RPMI7951 (cell line): ENCODE measurements at places on chromosomes 4 and X.

DNA sequence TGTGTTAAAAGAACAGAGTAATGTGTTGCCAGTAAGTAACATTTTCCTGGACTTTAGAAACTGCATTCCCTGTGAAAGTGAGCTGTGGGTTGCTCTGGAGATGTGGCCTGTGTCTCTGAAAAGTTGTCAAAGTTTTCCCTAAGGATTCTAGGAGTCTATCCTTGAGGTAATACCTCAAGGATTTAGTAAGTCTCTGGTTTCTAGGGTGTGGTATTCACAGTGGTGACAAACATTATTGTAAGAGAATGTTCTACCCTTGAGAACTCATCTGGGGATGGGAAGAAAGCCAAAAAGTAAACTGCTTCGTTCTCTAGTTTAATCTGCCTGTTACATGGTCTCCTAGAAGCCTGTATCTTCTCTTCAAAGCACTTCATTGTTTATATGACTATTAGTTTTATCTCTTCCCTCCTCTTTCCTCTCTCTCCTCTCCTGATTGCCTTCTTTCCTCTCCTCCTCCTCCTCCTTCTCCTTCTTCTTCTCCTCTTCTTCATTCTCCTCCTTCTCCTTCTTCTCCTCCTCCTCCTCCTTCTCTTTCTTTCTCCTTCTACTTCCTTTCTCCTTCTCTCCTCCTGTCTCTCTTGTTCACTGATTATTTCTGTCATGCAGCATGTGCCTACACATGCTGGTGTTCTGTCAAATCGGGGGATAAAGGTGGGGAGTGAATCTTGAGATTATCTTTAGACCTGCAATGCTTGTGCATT, 321.3 kb downstream of the PTTG2 start:
- DNase-seq: peak; percentile 25

GRCh38 chr4:158239196-158239595, 28.9 kb downstream of the TMEM144 start:
- no peak for DNase-seq

GRCh38 chrX:63918611-63919010, 133.6 kb upstream of the ARHGEF9 start:
- DNase-seq: peak; percentile 41

DNA sequence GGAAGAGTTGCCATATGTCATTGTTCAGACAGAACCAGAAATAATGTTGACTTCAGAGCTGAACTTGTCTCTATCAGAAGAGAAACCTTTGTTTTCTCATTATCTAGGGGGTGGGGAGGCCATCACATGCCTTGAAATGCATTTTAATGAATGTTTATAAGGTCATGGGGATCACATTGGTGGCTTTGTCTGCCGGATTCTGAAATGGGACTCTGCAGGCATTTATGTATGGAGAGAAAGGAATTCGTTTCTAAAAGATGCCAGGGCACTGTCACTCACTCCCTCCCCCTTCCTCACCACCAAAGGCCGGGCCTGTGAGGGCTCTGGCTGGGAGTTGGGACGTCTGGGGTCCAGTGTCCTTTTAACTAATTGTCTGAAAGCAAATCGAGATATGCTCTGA, 102.2 kb downstream of the MAMLD1 start:
- DNase-seq: no peak

DNA sequence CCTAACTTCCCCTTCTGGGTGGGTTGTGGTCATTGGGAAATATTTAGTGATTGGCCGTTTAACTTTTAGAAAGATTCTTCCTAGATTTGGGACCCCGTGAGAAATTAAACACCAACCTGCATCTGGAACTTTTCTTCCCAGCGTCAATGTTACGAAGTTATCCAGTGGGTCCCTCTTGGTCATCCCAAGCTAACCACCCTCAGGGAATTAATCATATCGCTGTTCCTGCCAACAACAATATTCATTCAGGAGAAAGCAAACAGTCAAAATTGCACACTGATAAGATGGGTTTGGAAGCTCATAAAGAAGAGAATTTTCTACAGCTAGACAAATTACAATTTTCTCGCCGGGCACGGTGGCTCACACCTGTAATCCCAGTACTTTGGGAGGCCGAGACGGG, 121.2 kb upstream of the STX18 start:
- peak; percentile 20 for DNase-seq

GRCh38 chrX:130083656-130084382, 26.5 kb downstream of the ELF4 start:
- DNase-seq: no peak
